ENCODE measurements at places on chromosomes 2 and 18.

GRCh38 chr2:181621779-181622490 lies 35.0 kb downstream of the CERKL start:
- peak; percentile 3 for DNase-seq

DNA sequence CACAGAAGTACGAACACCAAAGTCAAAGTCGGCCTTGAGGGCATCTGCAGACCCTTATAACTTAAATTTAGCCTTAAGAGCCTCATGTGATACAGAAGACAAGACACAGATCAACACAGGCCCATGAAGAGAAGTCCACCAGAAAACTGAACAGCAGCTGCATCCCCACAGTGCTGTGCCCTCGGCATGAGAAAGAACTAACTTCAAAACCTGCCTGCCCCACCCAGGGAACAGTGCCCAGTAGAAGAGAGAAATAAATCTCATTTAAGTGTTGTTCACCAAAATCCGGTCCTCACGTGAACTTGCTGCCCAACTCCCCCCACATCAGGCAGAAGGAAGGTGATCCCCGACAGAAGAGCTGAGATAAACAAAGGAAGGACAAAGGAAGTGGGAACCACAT lies 73.7 kb downstream of the PXDN start:
- no peak for DNase-seq

DNA sequence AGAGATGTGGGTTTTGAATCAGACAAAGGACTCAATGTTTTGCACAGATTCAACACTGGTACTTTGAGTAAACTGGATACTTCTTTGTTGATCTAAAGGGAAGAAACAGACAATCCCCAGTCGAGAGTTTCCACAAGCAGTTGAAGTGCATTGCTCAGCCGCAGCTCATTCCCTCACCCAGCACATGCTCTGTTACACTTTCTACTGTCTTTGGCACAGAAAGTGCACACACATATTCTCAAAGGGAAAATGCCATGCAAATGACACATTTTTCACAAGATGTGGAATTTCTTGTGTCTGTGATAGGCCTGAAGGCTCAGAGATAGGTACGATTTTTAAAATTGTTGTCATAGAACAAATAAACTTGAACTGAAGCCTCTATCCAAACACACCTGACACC lies 258.9 kb upstream of the TRIB2 start:
- no peak for DNase-seq

DNA sequence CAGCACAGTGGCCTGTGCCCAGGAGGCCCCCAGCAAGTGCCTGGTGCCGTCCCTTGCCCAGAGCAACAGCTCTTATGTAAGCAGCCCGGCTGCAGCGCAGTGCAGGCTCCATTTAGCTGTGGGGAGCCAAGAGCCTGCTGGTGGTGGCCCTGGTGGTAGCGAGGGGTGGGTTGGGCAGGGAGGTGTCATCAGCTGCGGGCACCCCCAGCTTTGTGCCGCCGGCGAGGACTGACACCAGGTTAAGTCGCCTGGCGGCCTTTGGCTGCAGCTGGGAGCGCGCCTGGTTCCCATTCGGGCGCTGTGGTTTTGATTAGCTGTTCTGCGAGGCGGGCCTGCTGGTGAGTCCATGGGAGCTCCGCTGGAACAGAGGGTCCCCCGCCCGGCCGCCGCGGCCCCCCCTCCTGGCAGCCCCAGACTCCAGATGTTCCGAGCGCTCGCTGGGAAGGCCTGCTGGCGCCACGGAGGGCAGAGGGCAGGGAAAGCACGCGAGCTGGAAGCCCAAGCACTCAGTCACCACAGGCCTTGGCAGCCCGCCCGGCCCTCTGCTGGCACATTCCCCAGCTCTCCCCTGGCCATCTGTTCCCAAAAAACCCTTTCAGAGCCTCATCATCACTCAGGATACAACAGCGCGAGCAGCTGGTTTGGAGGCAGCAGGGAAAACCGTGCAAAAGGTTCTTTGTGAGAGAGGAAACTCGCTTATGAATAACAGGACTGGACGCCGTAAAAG lies 18.4 kb downstream of the ATOH8 start:
- peak; percentile 62 for DNase-seq

DNA sequence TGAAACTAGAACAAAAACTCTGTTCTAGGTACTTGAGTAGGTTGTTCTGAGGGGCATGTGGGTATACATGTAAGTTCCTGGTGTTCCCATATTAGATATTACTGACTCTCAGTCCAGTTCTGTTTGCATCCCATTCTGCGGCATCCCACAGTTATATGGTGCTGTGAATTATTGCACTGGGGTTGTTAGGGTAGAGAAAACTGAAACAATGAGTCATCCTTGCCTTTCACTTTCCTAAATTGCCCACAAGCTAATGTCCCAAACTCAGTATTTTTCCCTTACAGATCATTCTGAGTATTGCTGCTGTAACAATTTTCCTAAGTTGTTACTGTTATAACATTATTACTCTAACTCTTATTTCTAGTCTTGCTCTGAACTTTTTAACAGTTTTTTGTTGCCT lies 3.0 kb downstream of the WDR75 start:
- no peak for DNase-seq

All from LNCaP clone FGC (cell line).